ENCODE measurements at places on chromosomes 11 and 22. TPM values are rescaled to one million over a fixed set of nuclear protein-coding genes. Genes with fewer than 3 reads are reported as not detected.

DNA sequence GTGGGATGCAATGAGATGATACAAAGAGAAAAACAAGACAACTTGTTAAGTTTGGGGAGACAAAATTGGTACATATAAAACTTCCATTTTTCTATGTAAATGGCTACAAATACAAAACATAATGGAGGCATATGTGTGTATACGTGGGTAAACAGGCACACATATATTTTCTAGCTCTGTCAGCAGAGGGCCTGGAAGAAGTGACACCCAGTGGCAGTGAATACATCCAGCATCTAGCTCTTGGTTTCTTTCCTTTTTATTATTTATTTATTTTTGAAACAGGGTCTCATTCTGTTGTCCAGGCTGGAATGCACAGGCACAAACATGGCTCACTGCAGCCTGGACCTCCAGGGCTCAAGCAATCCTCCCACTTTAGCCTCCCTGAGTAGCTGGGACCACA, 5.0 kb upstream of the RASL10A start:
- DNase-seq = no peak

DNA sequence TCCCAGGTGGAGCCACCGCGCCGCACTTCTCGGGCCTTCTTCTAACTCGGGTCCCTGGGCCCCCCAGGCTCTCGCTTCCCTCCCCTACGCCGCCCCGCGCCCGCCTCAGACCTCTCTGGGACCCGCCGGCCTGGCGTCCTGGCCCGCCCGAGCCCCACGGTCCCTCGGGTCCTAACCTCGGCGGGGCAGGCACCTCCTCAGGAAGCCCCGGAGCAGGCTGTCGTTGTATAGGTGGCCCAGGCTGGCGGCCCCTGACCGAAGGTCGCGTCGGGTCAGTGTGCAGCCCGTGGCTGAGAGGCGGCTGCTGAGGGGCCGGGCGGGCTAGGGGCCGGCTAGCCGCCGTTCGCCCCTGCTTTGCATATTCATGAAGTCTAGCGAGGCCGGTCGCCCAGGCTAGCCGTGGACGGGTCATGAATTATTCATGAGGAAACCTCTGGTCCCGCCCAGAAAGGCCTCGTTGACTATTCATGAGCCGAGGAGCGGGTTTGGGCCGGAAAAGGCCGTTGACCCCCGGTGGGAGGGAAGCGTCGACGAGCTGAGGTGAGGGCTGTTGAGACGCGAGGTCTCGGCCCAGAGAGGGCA, at the start of gene HORMAD2:
Gene HORMAD2 (plus strand): TSS at position 513 of the 582 bp plus-strand sequence. CDS start 13,489 bp downstream, outside the sequence.
- DNase-seq = no peak

GRCh38 chr11:122044086-122044485, 71.9 kb downstream of the BLID start:
- no peak for DNase-seq

The AKIP1 gene
- total RNA-seq = 30.0 TPM

The SLC22A25 gene
- not detected for total RNA-seq

GRCh38 chr11:75566763-75567279, 4.8 kb downstream of the SERPINH1 start:
- no peak for DNase-seq

- DNase-seq = no peak
Observed at GRCh38 chr22:45540122-45540521, 37.4 kb downstream of the FBLN1 start.

The BATF2 gene
- total RNA-seq = not detected
